CD4-positive, alpha-beta T cell treated with Interleukin-21 for 1 hour (primary cell): ENCODE measurements at places on chromosomes 6 and 20.
A peak's percentile ranks its signal among the peaks of the same experiment; 100 is the strongest.

DNA sequence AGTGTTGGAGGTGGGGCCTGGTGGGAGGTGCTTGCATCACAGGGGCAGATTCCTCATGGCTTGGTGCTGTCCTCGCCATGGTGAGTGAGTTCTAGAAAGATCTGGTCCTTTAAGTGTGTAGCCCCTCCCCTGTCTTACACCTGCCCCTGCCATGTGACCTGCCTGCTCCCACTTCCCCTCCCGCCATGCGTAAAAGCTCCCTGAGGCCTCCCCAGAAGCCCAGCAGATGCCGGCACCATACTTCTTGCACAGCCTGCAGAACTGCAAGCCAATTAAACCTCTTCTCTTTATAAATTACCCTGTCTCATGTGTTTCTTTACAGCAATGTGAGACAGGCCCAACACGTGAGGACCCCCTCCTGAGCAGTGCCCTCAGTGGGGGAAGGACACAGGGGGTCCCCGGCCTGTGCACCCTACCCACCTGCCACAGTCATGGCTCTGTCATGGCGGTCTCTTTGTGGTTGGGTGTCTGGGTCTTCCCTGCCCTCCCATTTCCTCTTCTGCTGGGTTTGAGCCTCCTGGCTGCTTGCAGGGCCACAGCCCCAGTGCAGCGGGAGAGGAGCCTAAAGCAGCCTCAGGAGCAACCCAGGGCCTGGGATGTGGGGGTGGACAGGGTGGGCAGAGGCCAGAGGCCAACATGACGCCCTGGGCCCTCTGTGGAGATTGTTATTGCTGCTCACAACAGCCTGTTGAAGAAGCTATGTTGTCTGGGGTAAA, 87.2 kb upstream of the QKI start:
- no peak for DNase-seq

GRCh38 chr6:51719297-51719696, 368.1 kb downstream of the PKHD1 start:
- DNase-seq: no peak

- no peak for DNase-seq
These were observed 120.5 kb downstream of the HIVEP2 start for GRCh38 chr6:142824426-142824825.

DNA sequence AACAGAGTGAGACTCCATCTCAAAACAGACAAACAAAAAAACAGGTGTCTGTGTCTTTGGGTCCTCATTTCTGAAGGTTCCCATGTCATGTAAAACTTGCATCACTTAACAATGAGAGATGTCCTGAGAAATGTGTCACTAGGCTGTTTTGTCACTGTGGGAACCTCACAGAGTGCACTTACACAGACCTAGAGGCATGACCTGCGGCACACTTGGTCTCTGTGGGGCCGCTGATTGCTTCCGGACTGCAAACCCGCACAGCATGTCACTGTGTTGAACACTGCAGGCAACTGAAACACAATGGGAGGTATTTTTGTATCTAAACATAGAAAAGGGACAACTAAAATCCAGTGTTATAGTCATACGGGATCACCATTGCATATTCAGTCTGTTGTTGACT, 42.3 kb upstream of the TMEM181 start:
- no peak for DNase-seq

DNA sequence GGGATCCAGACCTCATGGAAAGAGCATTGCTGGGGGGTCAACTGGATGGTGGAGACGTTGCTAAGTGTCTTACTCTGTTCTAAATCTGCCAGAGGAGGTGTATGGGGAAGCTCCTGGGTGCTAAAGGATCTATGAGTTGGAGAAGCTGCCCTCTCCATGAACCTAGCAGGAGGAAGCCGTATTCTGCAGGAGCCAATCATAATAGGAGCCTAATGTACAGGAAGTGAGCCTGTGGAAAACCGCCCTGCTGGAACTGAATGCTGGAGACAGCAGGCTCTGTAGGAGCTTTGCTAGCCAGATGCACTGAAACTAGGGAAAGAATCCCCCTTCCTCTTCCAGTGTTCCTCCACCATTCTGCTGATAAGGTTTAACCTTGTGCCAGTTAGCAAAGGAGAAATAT, 10.9 kb downstream of the CASP8AP2 start:
- no peak for DNase-seq

DNA sequence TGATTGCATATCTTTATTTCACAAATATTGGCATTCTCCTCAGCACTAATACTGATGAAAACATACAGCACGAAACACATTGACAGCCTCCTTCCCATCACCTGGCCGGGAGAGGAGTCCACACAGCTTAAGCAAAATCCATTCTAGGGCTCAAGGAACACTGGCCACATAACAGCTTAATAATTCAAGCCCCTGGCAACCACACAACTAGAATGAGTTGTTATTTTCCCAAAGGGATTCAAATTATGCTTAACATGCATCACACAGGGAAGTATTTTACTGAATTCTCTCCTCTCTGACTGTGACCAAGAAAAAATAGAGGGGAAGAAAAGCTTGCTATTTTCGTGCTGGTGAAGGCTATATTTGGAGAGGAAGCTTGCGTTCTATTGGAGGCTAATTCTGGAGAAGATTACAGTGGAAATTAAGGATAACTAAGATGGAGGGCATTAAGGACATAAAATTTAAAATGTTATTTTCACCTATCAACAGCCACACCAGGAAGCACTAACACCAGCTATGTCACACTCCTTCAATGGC, 198.5 kb downstream of the ADGRG6 start:
- no peak for DNase-seq

DNA sequence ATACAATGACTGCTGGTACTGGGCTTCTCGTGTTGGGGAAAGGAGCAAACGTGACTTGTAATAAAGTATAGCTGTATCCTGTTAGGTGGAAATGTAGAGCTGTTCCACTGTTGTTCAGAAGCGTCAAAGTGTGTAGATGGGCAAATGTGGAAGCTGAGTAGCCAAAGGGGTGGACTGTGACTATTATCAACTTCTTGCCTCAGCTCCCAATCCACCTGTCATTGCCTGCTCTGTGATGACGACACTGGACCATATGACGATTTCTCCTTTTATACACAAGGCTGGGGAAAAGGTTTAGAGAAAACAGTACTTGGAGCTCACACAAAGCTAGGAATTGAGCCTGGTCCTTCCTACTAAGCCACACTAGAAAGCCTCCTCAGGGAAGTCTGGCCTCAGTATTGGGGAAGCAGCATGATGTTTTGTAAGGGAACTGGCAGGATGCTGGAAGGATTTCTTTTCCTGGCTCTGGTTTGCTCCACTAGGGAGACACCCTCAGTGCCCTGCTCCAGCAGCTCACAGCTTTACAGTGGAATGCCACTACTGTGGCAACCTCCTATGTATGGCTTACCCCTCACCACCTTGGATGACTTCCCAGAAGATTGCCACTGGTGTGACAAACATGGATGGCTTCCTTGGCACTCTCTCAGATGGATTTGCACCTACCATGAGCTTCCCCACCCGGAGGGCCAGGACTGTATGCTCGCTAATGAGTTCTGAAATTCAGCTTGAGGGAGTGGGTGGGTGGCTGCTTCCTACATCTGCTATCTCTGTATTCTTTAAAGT, 20.0 kb downstream of the CD164 start:
- no peak for DNase-seq

DNA sequence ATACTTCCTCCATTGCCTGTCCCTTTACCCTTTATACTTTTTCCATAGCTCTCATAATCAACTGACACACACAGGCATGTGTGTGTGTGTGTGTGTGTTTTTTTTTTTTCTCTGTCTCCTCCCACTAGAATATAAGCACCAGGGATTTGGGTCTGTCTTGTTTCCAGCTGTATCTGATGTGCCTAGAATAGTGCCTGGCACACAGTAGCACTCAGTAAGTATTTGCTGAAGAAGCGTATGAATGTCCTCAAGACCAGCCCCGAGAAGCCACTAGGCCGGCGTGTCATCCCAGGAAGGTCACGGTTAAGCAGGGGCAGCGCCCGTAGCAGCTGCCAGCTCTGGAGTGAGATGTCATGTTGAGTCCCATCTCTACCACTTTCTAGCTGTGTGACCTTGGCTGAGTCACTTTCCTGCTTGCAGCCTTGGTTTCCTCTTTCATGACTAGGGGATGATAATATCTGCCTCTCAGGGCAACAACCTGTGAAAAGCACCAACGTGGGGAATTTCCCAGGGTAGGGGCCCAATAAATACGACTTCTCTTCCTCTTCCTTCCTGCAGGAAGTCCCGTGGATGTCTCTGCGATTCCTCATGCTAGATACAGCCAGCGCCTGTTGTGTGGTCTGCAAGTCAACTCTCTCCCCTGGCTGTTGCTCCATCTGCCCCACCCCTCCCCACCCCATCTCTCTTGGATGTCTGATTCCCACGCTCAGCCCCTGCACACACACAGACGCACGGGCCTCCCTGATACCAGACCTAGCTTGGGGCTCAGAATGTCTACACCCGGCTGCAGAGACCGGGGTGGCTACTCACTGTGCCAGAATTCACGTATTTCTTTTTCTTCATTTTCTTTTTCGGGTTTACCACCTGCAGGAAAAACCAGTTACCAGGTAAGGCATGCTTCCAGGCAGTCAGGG, 58.1 kb downstream of the RAB44 start:
- peak; percentile 90 for DNase-seq

- DNase-seq: no peak
These were observed 116.8 kb downstream of the CDC5L start for GRCh38 chr6:44504301-44504791.

DNA sequence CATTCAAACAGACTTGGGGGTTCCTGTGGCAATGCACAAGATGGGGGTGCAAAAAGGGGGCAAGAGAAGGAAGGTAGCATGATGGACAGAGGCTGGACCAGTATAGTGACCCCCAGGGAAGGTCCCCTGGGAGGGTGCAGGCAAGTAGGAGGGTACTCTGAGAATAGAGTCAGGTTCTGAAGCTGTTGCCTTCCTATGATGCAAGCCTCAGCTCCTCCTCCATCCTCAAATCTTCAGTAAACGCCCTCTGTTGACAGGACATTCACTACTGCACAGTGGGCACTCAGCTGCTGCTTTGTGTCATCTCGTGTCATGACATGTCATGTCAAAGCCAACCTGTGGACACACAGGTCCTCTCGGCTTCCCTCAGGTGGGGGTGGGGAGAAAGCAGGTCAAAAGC, 5.8 kb upstream of the SDCBP2 start:
- no peak for DNase-seq

- DNase-seq: no peak
These were observed 8.3 kb upstream of the ZNF318 start for GRCh38 chr6:43377710-43378229.

GRCh38 chr6:28280595-28281287, 631 bp upstream of the PGBD1 start:
- no peak for DNase-seq
